ENCODE measurements at places on chromosomes 12 and 14.

DNA sequence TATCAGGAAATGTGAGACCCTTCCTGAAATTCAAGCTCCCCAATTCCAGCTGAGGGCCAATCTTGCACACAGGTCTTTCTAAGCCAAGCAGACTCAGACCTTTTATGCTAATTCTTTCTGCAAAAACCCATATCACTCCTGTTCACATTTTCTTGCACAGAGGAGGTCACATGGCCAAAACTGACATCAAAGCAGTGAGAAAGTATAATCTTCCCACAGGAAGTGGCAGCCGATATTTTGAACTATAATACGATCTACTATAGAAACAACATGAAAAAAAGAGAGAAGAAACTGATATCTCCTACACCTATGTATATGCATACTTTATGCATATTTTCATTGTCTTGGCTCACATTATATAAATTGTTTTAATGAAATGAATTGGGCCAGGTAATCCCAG, 132.9 kb upstream of the SSTR1 start:
- DNase-seq: no peak

GRCh38 chr12:44848703-44849085, 27.4 kb downstream of the NELL2 start:
- no peak for DNase-seq

DNA sequence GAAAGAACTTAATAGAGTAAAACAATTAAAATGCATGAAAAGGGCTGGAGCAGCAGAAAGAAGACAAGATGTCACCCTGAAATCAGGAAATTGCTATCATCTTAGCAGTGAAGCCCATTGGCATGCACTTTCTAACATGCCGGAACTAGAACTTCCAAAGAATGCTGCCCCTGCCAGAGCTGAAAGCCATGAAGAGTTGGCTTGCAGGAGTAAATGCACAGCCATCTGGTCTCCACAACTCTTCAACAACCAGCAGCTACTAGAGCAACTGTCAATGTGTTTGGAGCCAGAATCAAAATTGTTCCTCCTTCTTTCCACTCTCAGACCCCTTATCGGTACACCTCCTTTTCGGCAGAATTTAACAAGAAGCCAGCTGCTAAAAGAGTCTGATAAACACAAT, 414.1 kb downstream of the KCNH5 start:
- DNase-seq: no peak

GRCh38 chr12:71440345-71440762, 756 bp downstream of the LGR5 start:
- no peak for DNase-seq

- no peak for DNase-seq
Observed at GRCh38 chr14:50344876-50345563, 32.9 kb downstream of the DMAC2L start.

DNA sequence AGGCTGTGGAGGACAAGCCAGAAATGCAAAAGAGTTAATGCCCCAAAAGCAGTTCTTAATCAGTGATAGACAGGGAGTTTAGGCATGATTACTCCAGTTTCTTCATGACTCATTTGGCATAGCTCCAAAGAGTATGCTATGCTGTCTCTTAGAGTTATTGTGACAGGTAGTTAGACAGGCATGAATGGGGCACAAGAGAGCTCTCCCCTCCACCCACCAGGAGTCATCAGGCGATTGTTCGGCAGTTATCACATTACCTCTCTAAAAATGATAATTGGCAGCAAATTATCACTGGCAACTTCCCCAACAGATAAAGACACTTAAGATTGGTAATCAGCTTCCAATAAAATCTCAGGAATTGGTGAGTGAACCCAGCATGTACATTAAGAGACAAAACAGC, 320.1 kb downstream of the DAD1 start:
- no peak for DNase-seq

- no peak for DNase-seq
Observed at GRCh38 chr12:94458877-94459727, 565 bp downstream of the CEP83 start.

DNA sequence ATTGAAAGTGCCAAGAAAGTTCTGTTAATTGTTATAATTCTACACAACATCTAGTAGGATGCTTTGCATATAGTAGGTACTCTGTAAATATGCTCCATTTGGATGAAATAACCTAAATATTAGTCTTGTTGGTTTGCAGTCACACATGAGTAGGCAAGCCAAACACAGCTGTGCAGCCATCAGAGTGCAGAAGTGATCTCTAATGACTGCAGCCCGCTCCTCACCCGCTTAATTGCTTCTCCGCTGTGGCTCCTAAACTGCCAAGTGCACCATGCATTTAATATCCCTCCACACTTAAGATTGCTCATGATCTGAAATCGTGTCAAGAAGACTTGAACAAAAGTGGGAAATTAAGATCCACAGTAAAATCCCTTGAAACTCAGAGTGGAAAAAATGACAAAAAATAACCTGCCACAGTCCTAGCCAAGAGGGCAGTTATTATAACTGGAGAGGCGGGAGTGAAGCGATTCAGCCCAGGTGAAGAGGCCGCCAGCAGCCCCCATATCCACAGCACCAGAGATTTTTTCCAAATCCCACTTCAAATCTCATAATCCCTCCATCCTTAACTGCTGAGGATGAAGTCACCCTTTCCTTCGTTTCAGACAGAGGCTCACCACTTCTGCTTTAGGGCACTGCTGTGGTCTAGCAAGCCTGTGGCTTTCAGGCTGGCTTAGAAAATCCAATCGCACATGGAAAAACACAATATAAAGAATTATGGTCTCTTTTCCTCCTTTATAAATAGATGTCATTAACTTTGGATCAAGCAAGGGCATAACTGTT, 69.5 kb downstream of the TMEM30B start:
- DNase-seq: no peak

DNA sequence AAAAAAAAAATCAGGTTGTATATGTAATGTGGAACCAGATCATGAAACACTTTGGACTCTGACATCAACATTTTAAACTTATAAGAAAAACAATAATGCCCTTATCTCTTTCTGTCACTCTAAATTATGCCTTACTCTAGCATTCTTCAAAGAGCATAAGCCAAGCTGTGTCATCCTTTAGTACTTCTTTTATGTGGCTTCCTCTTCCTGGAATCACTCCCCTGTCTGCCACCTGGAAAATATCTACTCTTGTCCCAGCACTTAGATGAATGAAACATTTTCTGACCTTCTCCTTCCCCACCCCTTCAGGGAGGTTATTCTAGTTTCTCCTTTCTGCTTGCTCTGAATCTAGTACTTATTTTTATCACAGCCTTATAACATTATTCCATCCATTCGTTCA, 101.2 kb downstream of the CNTN1 start:
- DNase-seq: no peak

DNA sequence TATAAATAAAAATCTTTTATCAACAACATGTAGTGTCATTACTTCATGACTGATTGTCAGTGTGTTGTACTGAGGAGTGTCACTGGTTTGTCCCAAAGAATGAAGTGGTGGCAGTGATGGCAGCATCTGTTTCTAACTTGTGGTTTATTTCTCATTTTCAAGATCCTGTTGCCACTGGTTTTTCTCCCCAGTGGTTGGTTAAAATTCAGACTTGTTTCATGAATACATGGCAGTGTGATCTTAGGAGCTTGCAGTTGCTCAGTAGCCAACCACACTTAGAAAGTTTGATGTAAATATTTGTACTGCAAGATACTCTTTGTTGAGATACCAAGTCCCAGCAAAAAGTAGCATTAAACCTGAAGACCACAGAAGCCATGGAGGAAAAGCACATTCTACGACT, 69.8 kb downstream of the PLEKHA5 start:
- no peak for DNase-seq

- DNase-seq: no peak
Observed at GRCh38 chr14:29168149-29168548, 401.6 kb downstream of the FOXG1 start.

Measured in stimulated activated CD8-positive, alpha-beta memory T cell treated with anti-CD3 and anti-CD28 coated beads, Interleukin-7, amount 100 ng/mL, for 24 hours (primary cell).